Renal cortical epithelial cell (primary cell): ENCODE measurements at places on chromosomes 16 and 17.
A peak's percentile ranks its signal among the peaks of the same experiment; 100 is the strongest.

GRCh38 chr16:49348408-49349176 lies 25.0 kb upstream of the C16orf78 start:
- DNase-seq: no peak

DNA sequence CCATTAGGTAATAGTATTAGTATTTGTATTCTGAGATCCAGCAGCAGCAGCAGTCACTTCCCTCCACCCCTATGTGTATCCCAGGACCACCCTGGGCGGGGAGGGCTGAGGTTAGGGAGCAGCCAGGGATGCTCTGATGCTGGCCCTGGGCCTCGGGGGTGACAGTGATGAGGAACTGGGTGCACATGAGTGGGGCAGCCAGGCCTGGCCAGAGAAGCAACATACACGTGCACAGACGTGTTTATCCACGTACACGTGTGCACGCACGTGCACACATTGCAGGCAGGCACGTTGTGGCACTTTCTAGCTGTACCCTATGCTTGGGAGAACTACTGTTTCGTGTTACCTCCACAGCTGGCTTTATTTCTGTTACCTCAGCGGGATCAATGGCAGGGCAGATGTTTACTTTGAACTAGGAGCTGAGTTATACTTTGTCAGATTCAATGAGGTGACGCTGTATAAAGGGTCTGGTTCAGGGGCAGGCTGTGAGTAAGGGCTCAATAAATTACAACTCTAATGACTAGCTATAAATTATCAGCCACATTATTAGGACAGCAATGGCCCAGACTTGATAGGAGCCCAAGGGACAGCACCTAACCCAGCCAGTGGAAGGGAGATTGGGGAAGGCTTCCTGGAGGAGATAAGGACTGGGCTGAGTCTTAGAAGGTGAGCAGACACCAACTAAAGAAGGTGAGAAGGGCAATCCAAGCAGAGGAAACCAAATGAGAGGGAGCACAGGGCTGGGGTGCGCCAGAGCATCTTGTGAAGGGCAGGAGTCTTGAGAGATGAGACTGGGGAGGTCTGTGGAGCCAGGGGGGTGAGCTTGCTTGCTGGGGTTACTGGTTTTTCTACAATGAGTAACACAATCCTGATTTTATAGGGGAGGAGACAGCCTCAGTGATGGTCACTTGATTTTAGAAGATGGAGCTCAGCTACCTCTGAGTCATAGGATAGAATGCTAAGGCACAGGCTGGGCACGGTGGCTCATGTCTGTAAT lies 22.4 kb upstream of the CA4 start:
- no peak for DNase-seq

DNA sequence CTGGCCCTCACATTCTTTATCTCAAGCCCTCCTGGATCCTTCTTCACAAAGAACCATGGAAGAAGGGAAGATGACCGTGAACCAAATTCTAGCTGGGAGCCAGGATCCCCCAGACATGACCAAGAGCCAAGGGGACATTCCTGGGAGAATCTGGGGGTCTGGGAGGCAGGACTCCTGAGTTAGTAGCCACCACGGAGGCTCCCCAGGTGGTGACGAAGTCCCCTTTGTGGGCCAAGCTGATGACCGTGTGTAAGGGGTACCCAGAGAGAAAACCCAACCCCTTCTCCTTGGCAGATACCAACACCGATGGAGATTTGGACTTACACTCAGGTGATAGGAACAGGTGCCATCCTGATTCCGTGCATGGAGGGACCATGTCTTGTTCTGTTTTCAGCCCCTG lies 6.8 kb upstream of the GFAP start:
- DNase-seq: no peak

GRCh38 chr16:11164482-11165270 lies 91.3 kb downstream of the SOCS1 start:
- no peak for DNase-seq

DNA sequence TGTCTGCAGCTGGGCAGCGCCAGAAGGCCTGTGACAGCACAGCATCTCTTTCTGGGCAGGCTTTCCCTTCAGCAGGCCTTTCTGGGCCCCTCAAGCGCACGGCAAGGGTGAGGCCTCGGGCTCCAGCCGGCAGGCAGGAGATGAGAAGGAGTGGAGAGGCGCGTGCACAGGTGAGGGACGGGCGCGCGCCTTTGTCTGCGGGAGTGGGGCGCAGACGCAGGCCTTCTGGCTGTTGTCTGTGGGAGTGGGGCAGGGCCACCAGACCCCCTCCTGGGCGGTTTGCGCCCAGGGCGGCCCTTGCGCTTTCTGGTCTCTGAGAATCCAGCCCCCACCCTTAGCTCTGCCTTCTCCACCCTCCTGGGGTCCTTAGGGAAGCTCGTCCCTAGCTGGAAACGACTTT lies 6.5 kb downstream of the ZNF205 start:
- DNase-seq: no peak

DNA sequence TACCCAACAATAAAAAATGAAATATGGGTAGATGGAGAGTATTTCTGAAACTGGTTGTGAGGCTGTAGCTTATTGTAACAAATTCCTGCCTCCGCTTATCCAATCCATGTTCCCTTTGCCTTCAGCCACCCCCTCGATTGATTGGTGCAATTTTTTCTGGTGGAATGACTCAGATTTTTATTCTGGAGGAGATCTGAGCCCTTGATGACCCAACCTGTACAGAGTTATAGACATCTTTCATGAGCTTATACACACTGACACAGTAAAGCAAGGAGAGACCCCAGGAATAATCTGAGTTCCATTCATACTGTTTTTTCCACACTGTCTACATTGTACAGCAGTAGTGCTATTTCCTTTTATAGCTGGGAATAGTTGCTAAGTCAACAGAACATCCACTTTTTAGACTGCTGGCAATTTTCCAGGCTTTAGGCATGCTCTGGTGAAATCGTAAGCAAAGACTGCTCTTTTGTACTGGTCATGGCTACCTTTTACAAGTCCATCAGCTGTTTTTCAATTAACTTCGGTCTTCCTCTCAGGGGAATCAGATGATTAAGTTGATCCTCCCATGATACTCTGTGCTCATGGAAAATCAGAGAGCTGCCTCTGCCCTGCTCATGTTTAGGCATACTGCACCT lies 30.1 kb downstream of the CCL4 start:
- peak; percentile 22 for DNase-seq

GRCh38 chr16:27549464-27549745 lies 308 bp downstream of the GTF3C1 start:
- no peak for DNase-seq
